ENCODE measurements at places on chromosomes 1 and 21.
A peak's percentile ranks its signal among the peaks of the same experiment; 100 is the strongest.

- DNase-seq, result no peak
These were observed 7.0 kb downstream of the EFNA3 start for GRCh38 chr1:155085504-155086127.

DNA sequence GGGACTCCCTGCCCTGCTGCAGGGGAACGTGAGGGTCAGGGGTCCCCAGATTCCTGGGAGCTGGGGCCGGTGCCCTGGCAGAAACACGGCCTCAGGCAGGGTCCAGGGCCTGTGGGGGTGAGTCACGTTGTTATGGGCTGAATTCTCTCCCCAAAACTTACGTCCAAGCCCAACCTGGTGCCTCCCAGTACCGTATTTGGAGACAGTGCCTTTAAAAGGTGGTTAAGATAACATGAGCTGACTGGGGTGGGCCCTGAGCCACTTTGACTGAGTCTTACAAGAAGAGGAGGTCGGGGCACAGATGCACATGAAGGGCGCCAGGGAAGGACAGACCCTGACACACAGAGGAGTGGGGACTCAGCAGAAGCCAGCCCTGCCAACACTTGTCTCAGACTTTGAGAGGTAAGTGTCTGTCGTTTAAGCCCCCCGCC lies 99.9 kb downstream of the WDR4 start:
- DNase-seq, result no peak

- DNase-seq, result peak; percentile 15
These were observed 58.4 kb upstream of the CACNA1E start for GRCh38 chr1:181424786-181425403.

GRCh38 chr1:9291914-9292360 lies 757 bp upstream of the SPSB1 start:
- no peak for DNase-seq

DNA sequence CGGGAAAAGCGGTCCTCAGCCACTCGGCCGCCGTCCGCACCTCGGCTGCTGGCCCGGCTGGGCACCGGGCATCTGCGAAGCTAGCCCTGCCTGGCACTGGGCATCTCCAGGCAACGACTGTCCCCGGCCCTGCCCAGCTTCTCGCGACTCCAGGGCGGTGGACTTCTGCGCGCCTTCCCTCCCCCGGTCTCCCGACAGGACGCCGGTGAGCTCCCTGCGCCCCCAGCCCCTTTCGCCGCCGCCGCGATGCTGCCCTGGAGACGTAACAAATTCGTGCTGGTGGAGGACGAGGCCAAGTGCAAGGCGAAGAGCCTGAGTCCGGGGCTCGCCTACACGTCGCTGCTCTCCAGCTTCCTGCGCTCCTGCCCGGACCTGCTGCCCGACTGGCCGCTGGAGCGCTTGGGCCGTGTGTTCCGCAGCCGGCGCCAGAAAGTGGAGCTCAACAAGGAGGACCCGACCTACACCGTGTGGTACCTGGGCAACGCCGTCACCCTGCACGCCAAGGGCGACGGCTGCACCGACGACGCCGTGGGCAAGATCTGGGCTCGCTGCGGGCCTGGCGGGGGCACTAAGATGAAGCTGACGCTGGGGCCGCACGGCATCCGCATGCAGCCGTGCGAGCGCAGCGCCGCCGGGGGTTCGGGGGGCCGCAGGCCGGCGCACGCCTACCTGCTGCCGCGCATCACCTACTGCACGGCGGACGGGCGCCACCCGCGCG lies 514 bp downstream of the FAM43B start:
- no peak for DNase-seq

Data from non-pigmented ciliary epithelial cell (primary cell).